MCF 10A (cell line): ENCODE measurements at places on chromosomes 3 and 15. TPM values are rescaled to one million over a fixed set of nuclear protein-coding genes. Genes with fewer than 3 reads are reported as not detected.

- no peak for DNase-seq
Measured at GRCh38 chr15:68706931-68707330, 113.8 kb downstream of the ANP32A start.

DNA sequence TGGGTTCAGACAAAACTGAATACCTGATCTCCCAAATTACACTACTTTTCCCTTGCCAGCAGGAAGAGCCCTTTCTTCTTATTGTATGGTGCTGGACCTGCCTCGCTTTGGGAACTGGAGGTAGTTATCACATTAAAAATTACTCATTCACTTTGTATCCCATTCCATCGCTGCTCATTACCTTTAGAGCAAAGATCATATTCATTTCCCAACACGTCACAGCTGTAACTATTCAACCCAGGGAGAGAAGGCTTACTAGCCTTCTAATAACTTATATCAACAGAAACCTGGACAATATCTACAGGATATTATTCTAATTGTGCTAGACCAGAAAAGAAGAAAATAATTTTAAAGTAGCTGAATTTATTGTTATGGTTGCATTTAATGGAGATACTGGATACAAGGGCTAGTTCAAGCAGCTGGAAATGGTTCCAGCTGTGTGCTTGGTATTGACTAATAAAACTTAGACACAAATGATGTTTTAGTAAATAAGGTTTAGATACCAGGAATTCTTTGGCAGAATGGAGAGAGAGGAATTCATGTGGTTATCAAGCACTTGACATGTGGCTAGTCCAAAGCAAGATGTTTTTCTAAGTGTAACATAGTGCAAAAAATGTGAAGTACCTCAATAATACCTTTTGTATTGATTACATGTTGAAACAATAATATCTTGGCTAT lies 656.3 kb downstream of the ROBO1 start:
- DNase-seq: no peak

- peak; percentile 18 for DNase-seq
Measured at GRCh38 chr3:53729618-53730017, 116.6 kb downstream of the CHDH start.

GRCh38 chr3:80238152-80238551 lies 470.4 kb upstream of the ROBO1 start:
- DNase-seq: no peak

DNA sequence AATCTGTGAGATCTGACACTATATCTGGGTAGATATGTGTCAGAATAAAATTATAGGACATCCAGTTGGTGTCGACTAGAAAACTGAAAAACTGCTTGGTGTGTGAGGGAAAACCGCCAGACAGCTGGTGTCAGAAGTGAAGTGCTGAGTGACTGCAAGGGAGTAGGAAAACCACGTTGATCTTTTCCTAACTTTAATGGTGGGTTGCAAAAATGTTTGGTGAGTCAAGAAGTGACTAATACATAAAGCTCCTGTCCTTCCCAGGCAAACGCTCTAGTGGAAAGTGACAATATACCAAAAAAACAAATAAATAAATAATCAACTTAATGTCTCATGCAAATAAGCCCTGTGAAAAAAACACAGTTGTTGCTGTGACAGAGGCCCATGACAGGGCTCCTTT lies 7.3 kb upstream of the CD96 start:
- peak; percentile 47 for DNase-seq

- no peak for DNase-seq
Measured at GRCh38 chr3:130700541-130700940, 46.1 kb downstream of the PIK3R4 start.

DNA sequence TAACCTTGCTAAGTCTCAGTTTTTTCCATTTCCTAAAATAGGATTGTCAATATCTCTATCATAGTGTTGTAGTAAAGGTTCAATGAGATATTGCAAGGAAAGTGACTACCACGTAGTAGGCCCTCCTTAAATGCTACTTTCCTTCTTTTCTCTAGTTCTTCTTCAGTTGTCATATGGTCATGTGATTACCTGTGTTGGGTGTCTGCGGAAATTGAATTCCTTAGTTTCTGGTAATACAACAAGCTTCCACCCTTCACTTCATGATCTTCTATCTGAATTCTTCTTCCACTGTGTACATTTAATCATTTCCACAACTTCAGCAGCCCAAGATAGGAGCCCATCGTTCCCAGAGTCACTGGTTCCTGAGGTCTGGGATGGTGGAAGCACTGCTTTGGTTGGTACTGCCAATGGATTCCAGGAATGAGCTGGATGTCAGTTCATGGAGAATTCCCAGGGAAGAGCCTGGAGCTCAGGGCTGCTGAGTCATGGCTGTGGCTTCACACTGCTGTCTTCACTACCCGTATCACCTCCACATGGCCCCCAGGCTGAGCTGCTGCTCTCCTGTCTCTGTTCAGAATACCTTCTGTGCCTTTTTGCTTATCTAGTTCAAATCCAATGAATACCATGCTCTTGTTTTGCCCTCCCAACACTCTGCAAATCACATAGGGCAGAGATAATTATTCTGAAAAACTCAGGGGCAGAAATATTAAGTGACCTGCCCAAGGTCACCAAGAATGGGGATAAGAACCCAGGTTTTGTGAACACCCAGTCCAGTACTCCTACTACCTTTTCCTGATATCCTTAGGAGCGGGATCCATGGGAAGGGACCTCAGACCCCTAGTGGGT lies 98.6 kb downstream of the RPL39L start:
- peak; percentile 59 for DNase-seq

DNA sequence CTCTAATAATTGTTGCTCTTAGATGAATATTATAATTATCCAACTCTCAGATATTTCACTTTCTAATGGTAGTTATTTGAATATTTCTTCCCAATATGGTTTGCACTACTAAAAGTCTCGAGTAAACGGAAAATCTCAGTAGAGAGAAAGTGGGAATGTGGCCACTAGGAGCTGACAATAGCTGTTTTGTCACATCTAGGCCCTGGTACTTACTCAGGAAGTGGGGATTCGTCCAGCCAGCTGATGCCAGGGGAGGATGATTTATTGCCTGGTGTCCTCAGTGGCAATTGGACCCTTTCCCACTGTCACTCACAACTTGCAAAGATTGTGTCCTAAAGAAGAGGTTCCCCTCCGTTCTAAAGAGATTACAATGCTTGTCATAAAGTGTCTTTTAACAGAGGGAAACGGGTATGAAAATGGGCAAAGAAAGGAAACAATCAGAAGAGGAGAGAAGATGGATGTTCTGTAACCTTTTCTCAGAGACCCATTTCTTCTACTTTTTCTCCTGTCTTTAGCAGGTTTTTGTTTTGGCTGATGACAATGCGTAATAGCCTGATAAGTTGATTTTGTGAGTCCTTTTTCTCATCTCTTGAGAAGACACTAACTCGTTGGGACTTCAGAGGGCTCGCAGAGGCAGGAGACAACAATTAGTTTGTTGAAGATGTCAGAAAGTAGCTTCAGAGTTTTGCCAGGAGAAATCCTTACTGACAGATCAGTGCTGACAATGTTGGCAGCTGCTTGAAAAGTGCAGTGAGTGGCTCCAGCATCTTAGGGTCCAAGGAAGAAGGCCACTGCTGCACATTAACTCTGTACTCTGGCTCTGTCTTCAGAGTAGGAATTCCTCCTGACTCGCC lies 320.6 kb downstream of the MECOM start:
- DNase-seq: no peak

- no peak for DNase-seq
Measured at GRCh38 chr15:40302288-40302886, 5.3 kb downstream of the PLCB2 start.

DNA sequence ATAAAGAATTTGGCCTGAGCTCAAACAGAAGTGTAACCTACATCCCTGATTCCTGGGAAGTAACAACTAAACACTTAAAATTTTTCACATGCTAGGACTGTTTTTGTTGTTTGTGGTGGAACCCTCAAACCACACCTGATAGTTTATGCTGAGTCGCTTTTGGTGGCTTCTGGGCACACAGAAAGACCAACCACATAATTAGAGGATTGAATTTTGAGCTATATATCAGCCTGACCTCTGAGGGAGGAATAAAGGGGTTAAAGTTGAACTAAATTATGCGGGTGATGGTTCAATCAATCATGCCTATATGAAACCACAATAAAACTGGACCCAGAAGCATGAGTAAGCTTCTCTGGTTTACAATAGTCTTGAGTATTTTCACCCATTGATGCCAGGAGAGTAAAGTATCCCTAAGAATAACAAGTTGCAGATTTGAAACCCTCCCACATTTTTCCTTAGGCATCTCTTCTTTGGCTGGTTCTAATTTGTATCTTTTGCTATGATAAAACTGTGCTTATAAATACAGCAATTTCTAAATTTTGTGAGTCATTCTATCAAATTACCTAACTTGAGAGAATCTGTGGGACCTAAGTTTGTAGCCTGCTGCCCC lies 1304.5 kb upstream of the GBE1 start:
- peak; percentile 9 for DNase-seq

DNA sequence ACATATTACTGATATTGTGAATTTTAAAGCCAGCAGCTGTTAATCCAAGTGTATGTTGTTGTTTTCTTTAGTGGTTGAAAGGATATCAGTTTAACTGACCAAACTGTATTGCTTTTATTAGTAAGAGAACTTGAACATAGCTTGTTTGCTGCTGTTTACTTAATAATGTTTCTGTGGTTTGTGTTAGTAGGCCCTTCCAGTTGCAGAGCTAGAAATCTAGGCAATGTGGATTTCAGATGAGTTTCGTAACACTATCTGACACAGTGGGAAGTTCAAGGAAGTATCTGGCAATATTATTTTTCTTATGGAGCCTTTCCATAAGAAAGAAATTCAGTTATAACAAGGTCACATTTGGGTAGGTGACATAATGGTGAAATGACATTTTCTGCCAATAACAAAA lies 18.5 kb downstream of the ZNF609 start:
- no peak for DNase-seq

- DNase-seq: peak; percentile 20
Measured at GRCh38 chr3:165389064-165389463, 192.9 kb upstream of the SLITRK3 start.

DNA sequence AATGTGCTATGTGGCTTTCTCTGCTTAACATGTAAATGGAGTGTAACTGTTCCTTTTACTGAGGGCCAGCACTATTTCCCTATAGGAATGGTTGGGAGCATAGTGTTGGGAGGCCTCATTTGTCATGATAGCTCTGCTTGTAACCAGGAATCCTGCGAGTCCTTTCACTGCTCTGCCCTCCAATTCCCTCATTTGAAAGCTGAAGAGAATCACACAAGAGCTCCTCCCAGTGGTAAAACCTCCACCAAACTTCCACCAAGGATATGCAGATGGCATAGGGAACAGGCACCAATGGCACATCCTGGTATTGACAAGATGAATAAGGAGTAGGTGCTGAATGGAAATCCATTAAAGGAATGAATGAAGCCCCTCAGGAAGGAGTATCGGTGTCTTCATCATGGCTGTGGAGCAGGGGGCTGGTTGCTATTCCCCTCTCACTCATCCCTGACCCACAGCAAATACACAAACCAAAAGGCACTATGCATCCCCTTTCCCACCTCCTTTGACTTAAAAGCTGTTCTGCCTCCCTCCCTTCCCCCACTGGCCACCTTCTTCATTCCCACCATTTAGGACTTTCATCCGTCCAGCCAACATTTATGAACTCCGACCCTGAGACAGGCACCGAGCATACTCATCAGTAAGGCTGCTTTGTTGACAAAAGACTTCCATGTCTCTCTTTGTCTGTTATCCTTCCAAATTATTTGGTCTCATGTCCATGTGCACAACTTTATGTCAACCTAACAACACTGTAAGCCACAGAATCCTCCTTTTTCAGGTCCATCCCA lies 560.8 kb downstream of the FOXP1 start:
- DNase-seq: peak; percentile 36

GRCh38 chr15:60787837-60788691 lies 309.1 kb upstream of the ICE2 start:
- DNase-seq: peak; percentile 18

- no peak for DNase-seq
Measured at GRCh38 chr3:60542995-60543394, 708.3 kb downstream of the FHIT start.

GRCh38 chr3:11239796-11240195 lies 32.4 kb upstream of the ATG7 start:
- DNase-seq: no peak

DNA sequence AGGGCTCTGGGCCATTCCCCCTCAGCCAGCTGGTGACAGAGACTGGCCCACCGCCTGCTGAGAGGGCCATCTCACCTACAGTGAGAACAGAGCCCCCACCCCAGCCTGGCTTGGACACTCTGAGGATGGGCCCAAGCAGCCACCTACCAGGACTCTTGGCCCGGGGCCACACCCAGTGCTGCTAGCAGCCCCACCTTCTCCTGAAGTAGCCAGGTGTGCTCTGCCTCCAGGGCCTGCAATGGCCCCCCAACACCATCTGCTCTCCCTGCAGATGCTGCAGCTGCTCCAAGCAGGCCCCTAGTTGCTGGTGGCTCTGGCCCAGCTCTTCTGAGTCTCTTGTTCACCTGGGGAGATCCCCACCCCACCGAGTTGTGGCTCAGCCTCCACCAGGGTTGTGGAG lies 6.8 kb upstream of the CLK3 start:
- DNase-seq: no peak

- DNase-seq: peak; percentile 27
Measured at GRCh38 chr3:16513141-16514020, at the start of gene RFTN1. TSS of gene RFTN1 (minus strand) at chr3:16513699. CDS start at chr3:16493869, 19,830 bp downstream.

DNA sequence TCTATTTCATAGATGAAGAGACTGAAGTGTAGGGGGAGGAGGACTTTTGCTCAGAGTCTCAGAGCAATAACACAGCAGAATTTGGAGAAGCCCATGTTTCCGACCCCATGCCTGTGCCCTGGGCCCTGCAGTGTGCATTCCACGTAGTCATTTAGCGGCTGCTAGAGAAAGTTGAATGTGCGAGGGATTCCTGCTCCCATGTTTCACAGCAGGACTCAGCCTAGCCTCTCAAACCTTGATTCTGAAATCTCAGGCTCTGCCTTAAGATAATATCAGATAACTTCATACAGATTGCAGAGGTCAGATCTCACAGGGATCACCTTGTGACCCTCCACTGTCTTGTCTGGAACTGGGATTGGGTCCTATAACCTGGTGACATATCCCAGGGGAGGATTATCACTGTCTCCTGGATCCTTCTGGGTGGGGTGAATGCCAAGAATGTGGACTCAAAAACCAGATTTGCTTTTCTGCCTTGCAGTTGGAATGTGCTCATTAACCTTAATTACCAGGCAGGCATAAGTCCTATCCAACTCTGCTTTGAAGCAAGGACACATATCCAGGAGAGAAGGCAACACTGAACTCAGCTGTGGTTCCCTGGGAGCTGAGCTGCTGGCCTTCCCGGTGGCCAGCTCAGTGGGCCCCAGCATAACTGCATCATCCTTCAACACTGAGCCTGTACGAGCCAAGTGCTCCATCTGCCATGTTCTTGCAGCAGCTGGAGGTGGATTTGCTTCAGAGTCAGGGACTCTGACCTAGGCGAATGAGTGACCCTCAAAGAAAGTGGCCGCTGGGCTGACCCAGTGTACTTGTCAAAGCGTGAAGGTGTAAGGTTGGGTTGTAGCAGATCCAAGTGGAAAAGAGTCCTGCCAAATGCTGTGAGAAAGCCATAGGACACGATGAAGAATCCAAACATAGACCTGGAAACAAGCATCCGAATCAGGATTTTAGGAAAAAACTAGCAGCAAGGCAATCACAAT lies 43.0 kb downstream of the CTXND1 start:
- DNase-seq: no peak

The NR2F2 gene
- total RNA-seq: 9.6 and 10.9 TPM in 2 replicates

The PDZRN3 gene
- total RNA-seq: not detected in 2 replicates

The PARP15 gene
- not detected in 2 replicates for total RNA-seq

The AADACL2 gene
- not detected in 2 replicates for total RNA-seq

The TIMP4 gene
- total RNA-seq: not detected in 2 replicates

The WDR93 gene
- 0.33 and 0.47 TPM in 2 replicates for total RNA-seq

The GALNT15 gene
- total RNA-seq: 3.0 and 10.2 TPM in 2 replicates

The ACAN gene
- not detected in 2 replicates for total RNA-seq

The FRMD5 gene
- total RNA-seq: 0.71 and 0.98 TPM in 2 replicates

The LMAN1L gene
- total RNA-seq: 0.23 TPM in 1 of 2 replicates, not detected in the other

The MCF2L2 gene
- 2.6 and 3.4 TPM in 2 replicates for total RNA-seq
